Hair follicle dermal papilla cell (primary cell): ENCODE measurements at places on chromosomes 6 and 20. TPM values are rescaled to one million over a fixed set of nuclear protein-coding genes. Genes with fewer than 3 reads are reported as not detected.

CD24 gene
- total RNA-seq, result 0.49 and 0.97 TPM in 2 replicates

KHDC1L gene
- 1.1 TPM in 1 of 2 replicates, not detected in the other for total RNA-seq

NMBR gene
- total RNA-seq, result not detected in 2 replicates

CGA gene
- not detected in 2 replicates for total RNA-seq

TUBB2A gene
- 120 and 146 TPM in 2 replicates for total RNA-seq

OLIG3 gene
- total RNA-seq, result not detected in 2 replicates

SMLR1 gene
- under 0.01 TPM in 1 of 2 replicates, not detected in the other for total RNA-seq

KIF25 gene
- 0.32 TPM in 1 of 2 replicates, not detected in the other for total RNA-seq

PNLDC1 gene
- 0.81 and 1.2 TPM in 2 replicates for total RNA-seq

BEND6 gene
- total RNA-seq, result 18.2 and 20.8 TPM in 2 replicates

FOXC1 gene
- 2.1 and 2.3 TPM in 2 replicates for total RNA-seq

LIN28B gene
- not detected in 2 replicates for total RNA-seq

NOX3 gene
- total RNA-seq, result not detected in 2 replicates

SPATS1 gene
- total RNA-seq, result not detected in 2 replicates

TFAP2A gene
- total RNA-seq, result 8.5 and 9.7 TPM in 2 replicates
